ENCODE measurements at places on chromosomes 5 and 9.

- DNase-seq: no peak
These were observed 191.9 kb downstream of the FANCC start for GRCh38 chr9:95125652-95126051.

DNA sequence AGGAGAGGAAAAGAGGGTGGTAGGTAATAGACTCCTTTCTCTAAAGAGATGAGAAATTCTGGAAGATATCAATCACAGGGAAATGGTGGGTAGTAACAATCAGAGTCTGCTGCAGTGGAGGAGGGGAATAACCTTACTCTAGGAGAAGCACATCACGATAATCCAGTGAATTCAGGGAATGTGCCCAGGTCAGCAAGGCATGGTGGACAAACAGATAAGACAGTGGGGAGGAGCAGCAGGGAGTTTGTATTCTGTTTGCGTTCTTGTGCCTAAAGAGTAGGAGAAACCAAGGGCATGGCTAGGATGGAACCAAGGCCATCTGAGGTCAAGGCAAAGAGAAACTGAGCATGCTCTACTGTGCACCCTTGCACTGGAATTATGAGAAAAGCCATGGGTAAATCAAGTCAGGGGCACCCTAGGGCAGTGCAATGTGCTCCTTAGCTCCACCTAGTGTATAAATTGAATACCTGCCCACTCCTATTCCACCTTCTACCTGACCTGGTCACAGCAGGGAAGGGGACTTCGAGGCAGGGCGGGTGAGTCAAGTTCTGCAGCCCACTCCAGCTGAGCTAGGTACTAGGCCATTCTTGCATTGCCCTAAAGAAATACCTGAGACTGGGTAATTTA, 31.6 kb downstream of the RETREG1 start:
- DNase-seq: no peak

GRCh38 chr5:114957384-114957783, 212.3 kb downstream of the TRIM36 start:
- no peak for DNase-seq

- no peak for DNase-seq
These were observed 111.9 kb downstream of the NMUR2 start for GRCh38 chr5:152293189-152293588.

DNA sequence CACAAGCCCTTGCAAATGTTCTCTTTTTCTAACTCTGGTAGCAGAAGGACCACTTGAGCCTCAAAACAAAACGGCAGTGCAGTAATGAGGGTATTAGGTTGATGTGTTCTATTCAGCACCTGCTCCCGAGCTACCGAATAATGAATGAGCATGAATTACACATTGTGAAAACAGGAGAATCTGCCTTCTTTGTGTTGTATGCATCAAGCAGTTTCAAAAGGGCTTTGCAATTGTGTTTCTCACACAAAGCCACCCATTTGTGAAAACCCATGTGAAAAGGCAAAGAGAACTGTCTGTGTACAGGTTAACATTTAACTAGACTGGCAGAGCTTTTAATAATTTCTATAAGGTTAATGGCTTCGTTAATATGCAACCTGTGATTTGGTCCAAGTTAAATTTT, 97.8 kb downstream of the STK32A start:
- DNase-seq: no peak

DNA sequence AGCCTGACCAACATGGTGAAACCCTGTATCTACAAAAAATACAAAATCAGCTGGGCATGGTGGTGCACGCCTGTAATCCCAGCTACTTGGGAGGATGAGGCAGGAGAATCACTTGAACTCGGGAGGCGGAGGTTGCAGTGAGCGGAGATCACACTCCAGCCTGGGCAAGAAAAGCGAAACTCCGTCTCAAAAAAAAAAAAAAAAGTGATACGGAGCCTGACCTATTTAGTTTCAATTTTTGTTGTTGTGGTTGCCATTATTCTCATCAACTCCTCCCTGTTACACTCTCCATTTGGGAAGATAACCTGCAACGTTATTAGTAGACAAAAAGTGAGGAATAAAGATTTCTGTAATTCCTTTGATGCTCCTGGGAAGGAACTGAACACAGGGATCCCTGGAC, 1.3 kb downstream of the STOM start:
- DNase-seq: no peak

GRCh38 chr5:6105320-6105719, 273.0 kb downstream of the MED10 start:
- no peak for DNase-seq

- DNase-seq: no peak
These were observed 335.4 kb downstream of the MSX2 start for GRCh38 chr5:175059687-175060211.

GRCh38 chr9:15070716-15071115, 160.5 kb upstream of the FREM1 start:
- DNase-seq: no peak

GRCh38 chr9:111037356-111037707, 938 bp downstream of the LPAR1 start:
- peak; percentile 39 for DNase-seq

GRCh38 chr5:139422307-139422893, 16.9 kb downstream of the DNAJC18 start:
- peak; percentile 90 for DNase-seq

DNA sequence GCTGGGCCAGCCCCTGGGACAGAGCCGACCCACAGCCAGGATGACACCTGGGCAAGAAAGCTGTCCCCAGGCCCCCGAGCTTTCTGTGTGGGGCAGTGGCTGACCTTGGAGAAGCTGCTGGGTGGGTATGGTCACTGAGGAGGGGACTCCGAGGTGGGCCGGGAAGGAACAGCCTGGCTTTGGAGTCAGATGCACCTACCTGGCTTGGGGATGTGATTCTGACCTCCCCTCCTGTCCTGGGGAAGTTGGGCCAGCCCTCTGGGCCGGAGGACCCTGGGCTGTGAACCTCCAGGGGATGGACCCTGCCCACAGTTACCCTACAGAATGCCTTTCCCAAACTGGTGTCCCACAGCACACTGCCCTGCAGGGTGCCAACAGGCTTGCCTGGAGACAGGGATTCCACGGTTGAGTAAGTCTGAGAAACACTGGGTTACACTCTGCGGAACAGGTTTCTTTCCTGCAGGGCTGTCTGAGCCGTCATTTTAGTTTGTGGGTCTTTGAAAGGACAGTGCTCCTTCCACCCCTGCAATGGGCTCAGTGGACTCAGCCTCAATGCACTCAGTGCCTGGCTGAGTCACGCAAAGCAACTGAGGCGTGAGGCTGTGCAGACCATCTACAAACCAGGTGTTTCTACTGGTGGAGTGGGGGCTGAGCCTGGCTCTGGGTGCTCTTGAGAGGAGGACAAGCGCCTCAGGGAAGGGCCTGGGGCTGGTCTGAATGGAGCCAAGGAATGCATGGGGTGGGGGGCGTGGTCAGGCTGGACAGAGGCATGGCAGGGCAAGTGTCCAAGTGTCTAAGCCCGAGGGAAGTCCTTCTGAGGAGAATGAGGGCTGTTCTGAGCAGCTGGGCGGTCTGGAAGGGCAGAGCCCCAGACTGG, 41.3 kb upstream of the PHYKPL start:
- DNase-seq: no peak

GRCh38 chr9:130301483-130302286, 36.1 kb downstream of the HMCN2 start:
- no peak for DNase-seq

DNA sequence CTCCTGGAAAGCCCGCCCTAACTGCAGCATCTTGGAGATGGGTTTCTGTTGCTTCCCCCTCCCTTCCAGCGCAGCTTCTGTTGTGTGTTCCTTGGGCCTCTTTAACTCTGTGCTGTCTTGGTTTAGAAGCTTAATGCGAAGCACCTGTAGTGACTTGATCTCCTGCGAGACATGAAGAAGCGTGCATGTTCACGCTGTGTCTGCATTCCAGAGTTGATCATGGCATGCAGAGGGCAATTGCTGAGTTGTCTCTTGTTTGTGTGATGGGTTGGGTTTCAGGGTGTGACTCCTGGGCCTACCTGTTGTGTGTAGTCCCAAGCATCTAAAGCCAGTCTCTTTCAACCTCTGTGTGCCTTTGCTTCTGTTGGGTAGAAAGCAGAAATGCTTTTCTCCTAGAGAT, 155.6 kb downstream of the SMARCA2 start:
- DNase-seq: no peak

DNA sequence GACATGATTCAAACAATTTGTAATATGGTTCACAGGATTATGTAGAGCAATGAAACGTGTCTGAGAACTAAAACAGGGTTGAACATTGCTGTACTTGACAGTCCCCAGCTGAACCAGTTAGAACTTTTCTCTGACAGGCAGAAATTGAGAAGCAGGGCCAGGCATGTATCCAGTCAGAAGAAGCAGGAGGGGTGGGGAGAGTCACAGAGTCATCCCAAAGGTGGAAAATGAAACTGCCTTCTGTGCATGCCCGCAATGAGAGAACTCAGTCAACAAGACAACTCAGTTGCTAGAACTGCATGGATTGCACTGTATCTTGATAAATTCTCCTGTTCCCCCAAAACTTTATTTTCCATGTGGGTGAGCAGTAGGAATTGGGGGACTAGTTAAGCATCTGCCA, 72.9 kb upstream of the PRLR start:
- DNase-seq: no peak

GRCh38 chr9:87604886-87605588, 107.4 kb downstream of the DAPK1 start:
- DNase-seq: peak; percentile 29

GRCh38 chr5:54959673-54960418, 25.5 kb downstream of the ESM1 start:
- DNase-seq: peak; percentile 37

DNA sequence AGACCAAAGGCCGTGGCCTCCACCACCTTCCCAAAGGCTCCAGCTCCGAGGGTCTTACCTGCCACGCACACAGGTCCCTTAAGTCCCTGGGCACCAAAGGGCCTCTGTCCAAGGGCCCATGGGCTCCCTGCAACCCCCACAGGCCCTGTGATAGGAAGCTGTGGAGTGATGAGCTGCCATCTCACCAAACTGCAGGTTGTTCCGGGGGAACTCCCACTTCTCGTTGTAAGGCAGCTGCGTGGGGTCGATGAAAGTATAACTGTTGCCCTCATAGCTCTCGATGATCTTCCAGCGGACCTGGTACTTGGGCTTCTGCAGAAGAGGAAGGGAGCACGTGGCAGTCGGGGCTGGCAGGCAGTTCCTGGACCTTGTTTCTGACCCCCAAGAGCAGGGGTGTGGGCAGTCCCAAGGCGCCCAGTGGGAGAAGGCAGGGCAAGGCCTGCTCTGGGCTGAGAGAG, 24.8 kb downstream of the CSF1R start:
- DNase-seq: no peak

- no peak for DNase-seq
These were observed 36.2 kb upstream of the PTCH1 start for GRCh38 chr9:95552814-95553546.

- peak; percentile 33 for DNase-seq
These were observed 31.2 kb downstream of the FGF18 start for GRCh38 chr5:171450423-171451331.

DNA sequence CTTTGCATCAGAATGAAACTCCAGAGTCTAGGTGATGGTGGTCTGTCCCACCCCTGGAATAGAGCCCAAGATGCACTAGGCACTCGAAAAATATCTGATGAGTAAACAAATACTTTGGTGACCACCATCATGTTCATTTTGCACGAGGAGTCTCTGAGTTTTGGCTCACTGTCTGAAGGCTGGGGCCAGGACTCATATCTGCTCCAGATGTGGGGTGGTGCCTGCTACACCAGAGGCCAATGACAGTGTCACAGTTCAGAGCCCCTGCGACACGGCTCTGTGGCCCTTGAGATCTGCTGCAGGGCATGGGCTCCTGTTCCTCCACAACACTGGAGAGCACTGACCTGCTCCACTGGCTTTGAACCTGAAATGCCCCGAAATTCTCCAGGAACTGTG, 164.6 kb downstream of the ROR2 start:
- DNase-seq: no peak

DNA sequence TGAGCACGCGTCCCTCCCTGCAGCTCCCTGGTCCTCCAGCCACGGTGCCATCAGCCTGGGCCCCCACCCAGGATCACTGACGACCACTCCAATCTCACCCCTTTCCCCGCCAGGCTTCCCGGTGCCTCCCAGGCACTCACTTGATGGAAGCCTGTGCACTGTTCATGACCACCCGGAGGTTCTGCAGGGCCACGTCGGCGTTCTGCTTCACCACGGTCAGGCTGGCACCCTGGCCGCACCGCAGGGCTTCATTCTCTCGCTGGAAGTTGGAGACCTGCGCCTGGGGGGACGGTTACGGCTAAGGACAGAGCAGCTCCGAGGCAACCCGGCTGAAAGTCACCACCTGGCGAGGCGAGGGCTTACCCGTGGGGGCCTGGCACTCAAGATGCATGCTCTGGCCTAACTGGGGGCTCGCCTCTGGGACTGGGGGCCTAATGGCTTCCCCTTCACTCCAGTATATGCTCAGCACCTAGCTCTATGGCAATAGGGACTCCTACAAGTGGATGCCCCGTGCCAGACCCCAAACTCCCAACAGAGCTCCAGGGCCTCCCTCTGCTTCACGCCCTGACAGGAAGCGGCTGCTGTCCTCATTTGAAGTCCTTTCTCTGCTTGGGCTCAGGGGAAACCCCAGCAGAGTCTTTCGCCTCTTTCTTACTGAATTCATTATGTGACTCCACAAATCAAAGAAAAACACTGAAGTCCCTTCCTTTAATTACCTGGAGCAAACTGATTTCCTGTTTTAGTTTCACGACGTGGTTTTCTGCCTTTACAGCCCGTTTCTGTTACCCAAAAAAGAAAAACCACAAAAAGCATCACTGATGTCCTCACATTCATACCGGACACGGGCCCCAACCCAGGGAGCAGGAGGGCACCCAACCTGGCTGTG, 4.2 kb upstream of the SNAPC4 start:
- DNase-seq: no peak

- no peak for DNase-seq
These were observed 321.3 kb downstream of the MARCHF11 start for GRCh38 chr5:15858326-15858725.

DNA sequence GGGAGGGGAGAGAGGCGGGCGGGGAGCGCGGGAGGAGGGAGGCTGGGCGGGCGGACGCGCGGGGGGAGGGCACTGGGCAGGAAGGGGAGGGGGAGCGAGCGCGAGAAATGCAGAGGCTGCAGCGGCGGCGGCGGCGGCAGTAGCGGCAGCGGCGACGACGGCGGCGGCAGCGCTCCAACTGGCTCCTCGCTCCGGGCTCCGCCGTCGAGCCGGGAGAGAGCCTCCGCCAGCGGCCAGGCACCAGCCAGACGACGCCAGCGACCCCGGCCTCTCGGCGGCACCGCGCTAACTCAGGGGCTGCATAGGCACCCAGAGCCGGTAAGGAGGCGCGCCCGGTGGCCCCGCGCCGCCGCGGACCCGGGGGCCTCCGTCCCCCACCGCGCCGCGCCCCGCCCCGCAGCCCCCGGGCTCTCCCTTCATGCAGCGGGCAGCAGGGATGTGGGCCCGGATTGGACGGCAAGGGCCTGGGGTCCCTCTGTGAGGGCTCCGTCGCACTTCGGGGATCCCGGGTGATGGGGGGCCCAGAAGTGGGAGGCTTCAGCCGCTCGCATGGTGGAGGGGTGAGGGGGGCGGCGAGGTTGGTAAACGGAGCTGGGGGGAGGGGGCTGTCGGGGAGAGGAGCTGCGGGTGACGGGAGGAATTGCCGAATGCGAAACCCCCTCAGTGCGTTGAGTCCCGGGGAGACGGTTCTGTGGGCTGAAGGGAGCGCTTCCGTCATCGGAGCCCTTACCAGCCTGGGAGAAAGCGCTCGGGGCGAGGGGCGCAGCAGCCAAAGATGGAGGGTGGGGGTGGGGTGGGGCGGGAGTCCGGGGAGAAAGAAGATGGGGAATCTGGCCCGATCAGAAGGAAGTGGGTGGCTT, at the start of gene BASP1:
Gene BASP1, plus strand, starts transcription at position 139 of the 860 bp plus-strand sequence. CDS start 57,586 bp downstream, outside the sequence.
- peak; percentile 47 for DNase-seq

- no peak for DNase-seq
These were observed 23.4 kb downstream of the BTNL9 start for GRCh38 chr5:181063514-181063913.
